ENCODE measurements at places on chromosomes 6 and 20. TPM values are rescaled to one million over a fixed set of nuclear protein-coding genes. Genes with fewer than 3 reads are reported as not detected.

Gene KCTD20
- total RNA-seq = 52.4 TPM

Gene ABRACL
- total RNA-seq = 141 TPM

Gene MOXD1
- total RNA-seq = not detected

Gene ADGRF5
- total RNA-seq = not detected

Gene STX11
- total RNA-seq = 30.0 TPM

Gene ARMH2
- 0.55 TPM for total RNA-seq

Gene C6orf163
- 1.5 TPM for total RNA-seq

Gene STMND1
- total RNA-seq = 0.40 TPM

Gene CTCFL
- total RNA-seq = not detected

Gene GSTA4
- total RNA-seq = 4.9 TPM

Gene MTHFD1L
- total RNA-seq = 108 TPM

Gene PEX3
- total RNA-seq = 18.0 TPM

Gene RAB5IF
- total RNA-seq = 159 TPM

Gene SMLR1
- not detected for total RNA-seq

Gene DDX43
- total RNA-seq = 0.71 TPM

Gene UNC5CL
- total RNA-seq = 1.1 TPM

Gene SALL4
- total RNA-seq = not detected

Gene BMP6
- total RNA-seq = not detected

Gene CST5
- total RNA-seq = not detected

Gene C20orf141
- not detected for total RNA-seq

Gene MCM8
- 31.9 TPM for total RNA-seq

Gene BMP7
- total RNA-seq = not detected

Gene COL10A1
- total RNA-seq = not detected

Gene CLDN20
- not detected for total RNA-seq

Gene LHFPL5
- not detected for total RNA-seq

Gene TFAP2C
- not detected for total RNA-seq

Gene PTCRA
- not detected for total RNA-seq

Gene ERGIC3
- total RNA-seq = 137 TPM

Gene PKHD1
- not detected for total RNA-seq

Gene IRF4
- 703 TPM for total RNA-seq

Gene HDAC2
- 121 TPM for total RNA-seq
